NCI-H2081 (cell line): ENCODE measurements at places on chromosomes 13 and 19.

GRCh38 chr19:12891553-12892021 is 627 bp downstream of the GCDH start:
- no peak for DNase-seq

DNA sequence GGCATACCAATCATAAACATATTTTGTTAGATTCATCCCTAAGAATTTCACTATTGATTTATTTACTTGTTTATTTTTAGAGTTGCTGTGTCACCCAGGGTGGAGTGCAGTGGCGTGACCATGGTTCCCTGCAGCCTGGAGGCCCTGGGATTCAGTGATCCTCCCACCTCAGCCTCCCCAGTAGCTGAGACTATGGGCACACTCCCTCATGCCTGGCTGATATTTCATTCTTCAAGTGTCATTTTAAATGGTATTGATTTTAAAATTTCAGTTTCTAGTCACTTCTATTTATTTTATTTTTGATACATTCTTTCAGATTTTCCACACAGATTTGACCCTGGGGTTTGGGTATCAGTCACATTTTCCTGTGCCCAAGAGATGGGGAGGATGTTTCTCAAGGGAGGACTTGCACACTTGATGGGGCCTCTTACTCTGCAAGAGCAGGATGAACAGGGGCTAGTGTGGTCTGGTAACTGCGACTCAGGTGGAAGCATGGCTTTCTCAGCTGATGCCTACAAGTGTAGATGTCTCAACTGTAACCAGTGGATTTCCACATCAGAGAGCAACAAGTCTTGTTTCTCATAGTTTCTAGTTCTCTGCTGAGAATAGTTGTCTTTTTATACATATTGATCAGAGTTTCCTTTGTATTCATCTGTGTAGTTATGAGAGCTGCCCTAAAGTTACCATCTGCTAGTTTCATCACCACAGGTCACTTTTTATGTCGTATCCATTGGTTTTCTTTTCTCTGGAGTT is 40.2 kb downstream of the CCNE1 start:
- no peak for DNase-seq

DNA sequence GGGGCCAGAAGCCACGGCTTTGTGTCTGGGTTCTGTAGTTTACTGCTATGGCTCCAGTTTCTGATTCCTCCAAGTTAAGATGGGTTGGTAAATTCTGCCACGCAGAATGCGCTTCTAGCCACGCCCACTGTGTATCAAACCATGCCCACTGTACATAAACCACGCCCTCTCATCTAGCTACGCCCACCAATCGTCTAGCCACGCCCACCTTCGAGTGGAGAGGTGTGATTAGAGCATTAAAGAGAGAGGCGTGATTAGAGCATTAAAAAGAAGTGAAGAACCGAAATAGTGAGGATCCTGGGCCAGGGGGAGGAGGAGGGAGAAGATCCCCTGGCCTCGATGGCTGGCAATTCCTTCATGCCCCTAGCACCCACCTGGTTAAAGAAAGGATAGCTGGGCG is 43.7 kb upstream of the ADGRE5 start:
- DNase-seq, result peak; percentile 37

GRCh38 chr19:30669329-30670010 is 297.3 kb downstream of the ZNF536 start:
- peak; percentile 42 for DNase-seq

DNA sequence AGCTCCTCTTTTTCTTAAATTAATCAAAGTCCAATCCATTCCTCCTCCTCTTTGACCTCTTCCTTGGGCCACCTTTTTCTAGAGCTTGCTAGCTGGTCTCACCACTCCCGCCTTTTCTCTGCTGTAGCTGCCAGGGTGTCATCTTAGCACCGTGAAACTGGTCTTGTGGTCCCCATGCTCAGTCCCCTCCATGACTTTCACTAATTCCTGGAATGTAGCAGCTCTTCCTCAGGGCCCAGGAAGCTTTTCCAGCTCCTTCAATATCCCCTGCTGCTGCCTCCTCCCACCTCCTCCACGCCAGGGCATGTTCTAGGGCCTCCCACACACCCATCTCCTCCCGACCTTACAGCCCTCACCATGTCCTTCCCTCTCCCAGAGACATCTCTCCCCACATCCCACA is 222.2 kb downstream of the MYO16 start:
- no peak for DNase-seq

GRCh38 chr19:3701200-3701599 is 932 bp upstream of the PIP5K1C start:
- no peak for DNase-seq

- DNase-seq, result no peak
Observed at GRCh38 chr13:99055735-99056134, 77.9 kb upstream of the DOCK9 start.

DNA sequence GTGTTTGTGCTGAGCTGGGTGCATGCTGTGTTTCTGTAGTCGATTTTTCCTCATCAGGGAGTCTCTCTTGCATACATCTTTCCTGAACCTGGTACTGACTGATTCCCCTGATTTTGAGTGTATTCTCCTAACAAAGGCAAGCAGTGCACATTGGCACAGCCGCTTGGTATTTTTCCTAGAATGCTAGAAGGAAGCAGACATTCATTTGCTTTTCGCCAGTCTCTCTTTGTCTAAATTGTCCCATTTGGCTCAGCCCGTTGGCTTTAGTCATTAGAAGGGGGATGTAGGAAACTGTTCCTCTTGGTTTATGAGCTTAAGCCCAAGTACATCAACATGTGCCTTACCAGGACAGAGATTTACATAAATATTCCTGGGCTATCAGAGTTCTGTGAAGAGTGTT is 266.1 kb upstream of the TMTC4 start:
- DNase-seq, result no peak

- no peak for DNase-seq
Observed at GRCh38 chr13:77218274-77218673, 108.6 kb downstream of the MYCBP2 start.
